ENCODE measurements at places on chromosomes 11 and 22.

DNA sequence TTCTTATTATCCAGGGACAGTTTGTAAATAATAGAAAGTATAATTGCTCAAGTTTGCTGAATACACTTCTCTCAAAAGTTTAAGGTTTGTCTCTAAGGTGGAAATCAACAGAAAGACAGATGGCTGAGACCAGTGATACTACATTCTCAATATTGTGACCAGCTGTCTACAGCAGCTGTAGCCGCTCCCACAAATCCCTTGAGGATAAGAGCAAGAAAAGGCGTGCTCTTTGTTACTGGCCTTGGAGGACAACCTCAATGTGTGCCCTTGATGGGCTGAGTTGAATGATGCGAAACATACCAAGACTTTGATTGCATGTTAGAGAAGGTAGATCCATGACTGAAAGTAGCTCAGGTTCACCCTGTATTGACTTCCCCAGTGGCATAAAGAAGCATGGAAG, 6.1 kb downstream of the OR6M1 start:
- DNase-seq: no peak

DNA sequence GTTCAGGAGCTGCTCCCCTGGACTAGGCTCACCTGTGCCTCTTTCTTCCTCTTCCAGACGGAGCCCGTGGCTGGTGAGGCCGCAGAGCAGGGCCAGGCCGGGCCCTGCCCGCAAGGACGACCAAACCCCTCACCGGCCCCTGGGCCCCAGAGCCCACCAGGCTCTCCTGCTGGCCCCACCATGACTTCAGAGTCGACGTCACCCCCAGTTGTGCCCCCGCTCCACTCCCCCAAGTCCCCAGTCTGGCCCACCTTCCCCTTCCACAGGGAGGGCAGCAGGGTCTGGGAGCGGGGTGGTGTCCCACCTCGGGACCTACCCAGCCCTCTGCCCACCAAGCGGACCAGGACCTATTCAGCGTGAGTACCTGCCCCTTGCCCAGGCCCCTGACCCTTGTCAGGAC, 11.0 kb downstream of the CSDC2 start:
- DNase-seq: no peak

DNA sequence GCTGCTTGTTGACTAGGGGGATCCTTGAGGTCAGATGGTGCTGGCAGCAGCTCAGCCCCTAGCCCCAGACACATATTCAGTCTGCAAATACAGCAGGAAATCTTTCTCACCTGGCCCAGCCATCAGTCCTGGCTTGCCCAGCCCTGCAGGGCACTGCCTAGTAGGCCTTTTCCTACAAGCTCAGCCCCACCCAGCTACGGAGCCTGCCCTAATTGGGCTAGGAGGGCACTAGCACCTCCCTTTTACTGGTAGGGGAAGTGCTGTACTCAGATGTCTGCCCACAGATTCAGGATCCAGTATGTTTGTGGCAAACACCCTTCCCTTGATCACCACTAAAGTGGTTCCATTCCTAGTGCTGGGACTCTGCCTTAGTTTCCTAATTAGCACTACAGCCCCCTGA, 257.1 kb upstream of the CADM1 start:
- no peak for DNase-seq

- peak; percentile 74 for DNase-seq
Measured at GRCh38 chr11:107590460-107591377, at the start of gene ELMOD1. Gene ELMOD1, plus strand, starts transcription at chr11:107591147. Its CDS starts 27,043 bp downstream, at chr11:107618190.

GRCh38 chr11:12914400-12914912, 94.7 kb upstream of the RASSF10 start:
- DNase-seq: peak; percentile 40

DNA sequence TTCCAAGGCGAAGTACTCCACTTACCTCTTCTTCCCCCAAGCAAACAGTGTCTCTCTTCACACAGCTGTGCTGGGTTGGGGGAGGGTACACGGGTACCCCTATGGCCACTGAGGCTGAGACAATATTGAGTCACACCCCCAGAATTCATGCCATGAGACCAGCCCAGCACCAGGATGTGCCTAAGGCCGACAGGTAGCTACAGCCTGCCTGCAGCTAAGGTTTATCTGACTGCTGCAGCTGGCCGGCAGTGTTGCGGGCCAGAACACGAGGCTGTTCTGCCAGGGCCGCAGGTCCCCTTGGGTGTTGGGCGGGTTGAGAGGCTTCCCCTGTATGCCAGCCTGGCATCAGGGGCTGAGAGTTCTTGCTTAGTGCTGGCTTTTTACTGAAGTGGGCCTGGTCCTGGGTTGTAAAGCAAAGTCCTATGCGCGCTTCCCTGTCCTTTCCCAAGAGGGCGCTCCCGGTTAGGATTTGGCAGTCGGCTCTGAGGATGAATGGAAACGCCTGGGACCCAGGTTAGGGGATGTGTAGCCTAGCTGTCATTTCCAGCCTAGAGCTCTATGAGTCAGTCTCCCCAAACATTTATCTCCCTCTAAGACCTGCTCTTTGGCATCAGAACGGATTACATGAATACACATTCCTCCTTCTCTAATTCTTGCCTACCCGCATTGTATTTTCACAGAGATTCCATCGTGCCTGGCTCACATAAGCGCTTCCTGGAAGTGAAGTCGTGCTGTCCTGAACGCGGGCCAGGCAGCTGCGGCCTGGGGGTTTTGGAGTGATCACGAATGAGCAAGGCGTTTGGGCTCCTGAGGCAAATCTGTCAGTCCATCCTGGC, 7.1 kb downstream of the USP18 start:
- peak; percentile 96 for DNase-seq

GRCh38 chr22:38402204-38402603, 52.8 kb downstream of the KCNJ4 start:
- no peak for DNase-seq

DNA sequence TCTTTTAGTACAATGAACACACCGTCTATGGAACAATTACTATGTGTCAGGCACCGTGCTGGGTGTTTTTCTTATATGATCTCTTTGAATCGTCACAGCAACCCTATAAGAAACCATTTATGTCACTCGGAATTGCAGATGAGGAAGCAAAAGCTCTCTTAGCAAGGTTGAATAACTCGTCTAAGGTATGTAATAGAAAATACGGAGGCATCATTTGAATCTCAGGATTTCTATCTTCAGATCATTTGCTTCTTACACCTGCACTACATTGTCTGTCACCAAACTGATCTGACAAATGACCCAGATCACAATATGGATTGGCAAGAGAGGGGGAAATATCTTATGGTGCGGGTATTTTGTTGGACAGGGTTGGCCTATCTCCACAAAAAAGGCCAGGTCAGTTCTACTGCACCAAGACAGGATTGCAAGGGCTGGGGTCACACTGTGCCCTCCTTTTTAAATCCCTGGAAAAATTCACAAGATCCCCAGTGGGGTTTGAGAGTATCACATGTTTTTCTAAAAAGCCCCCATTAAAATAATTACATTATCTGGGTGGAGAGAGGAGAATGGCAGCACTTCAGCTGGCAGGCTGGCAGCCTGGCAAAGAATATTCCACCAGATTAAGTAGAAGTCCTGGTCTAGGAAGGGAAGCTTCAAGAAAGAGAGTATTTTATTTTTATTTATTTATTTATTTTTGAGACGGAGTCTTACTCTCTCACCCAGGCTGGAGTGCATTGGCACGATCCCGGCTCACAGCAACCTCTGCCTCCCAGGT, 110.7 kb upstream of the CLMP start:
- no peak for DNase-seq

GRCh38 chr11:112658431-112658878, 302.8 kb upstream of the NCAM1 start:
- no peak for DNase-seq

DNA sequence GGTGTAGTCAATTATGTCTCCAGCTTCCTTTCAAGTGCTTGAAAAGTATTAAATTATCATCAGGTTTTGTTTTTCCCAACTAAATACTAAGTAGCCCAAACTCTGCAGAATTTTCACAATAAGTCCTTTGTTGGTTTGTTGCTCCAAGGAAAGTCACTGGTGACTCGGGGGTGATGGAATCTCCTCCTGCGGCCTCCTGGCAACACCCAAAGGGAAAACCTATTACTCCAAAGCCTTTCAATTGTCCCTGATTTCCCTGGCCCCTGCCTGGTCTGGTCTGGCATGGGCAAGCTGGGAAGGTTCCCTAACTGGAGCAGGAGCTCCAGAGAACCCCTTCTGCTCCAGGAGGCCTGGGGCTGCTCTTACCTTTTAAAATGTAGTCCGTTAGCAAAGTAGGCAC, 47.9 kb downstream of the FEZ1 start:
- DNase-seq: peak; percentile 50

DNA sequence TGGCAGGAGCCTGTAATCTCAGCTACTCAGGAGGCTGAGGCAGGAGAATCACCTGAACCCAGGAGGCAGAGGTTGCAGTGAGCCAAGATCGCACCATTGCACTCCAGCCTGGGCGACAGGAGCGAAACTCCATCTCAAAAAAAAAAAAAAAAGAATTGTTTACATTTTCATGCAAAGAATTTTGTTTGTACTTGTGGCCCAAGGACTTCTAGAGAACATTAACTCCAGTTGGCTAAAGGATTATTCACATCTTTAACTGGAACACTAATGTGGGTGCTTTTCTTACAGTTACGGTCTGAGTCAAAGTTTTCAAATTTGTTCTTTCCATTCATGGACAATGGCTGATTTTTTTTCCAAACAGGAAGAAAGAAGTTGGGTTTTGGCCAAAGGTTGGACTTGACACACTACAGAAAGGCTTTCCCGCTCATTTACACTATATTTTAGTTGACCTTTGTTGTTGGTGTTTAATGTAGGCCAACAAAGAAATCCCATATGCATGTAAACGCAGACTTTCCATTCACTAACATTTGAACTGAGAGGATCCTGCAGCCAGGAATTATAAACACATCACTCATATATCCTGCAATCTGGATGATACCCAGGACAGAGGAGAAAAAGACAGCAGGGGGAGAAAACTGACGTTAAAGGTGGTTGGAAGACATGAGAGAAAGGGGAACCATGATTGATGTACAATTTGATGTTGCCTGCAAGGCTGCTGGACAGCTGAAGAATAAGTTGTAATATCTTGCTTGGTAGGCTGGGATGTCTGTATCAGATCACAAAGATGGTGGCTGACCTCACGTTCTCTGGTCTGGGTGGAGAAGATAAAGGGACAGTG, 13.1 kb downstream of the POU2AF1 start:
- DNase-seq: no peak

- peak; percentile 94 for DNase-seq
Measured at GRCh38 chr11:68257477-68258362, 14.1 kb downstream of the C11orf24 start.

DNA sequence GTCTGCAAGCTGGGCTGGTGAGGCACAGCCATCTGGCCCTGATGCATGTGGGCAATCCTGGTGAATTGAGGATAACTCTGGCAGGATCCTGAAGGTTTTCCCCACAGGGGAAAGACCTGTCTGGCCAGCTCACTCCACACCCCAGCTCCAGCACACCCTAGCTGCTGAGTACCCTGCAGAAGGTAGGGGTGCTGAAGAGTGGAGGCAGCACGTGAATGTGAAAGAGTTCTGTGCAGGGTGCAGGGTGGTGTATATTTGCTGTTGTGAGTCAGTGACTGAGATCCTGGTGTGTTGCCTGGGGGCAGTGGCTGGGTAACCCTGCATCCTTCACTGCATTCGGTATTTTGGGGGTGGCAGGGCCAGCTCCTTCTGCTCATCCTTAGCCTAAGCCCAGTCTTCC, 22.4 kb downstream of the DGAT2 start:
- DNase-seq: peak; percentile 61

DNA sequence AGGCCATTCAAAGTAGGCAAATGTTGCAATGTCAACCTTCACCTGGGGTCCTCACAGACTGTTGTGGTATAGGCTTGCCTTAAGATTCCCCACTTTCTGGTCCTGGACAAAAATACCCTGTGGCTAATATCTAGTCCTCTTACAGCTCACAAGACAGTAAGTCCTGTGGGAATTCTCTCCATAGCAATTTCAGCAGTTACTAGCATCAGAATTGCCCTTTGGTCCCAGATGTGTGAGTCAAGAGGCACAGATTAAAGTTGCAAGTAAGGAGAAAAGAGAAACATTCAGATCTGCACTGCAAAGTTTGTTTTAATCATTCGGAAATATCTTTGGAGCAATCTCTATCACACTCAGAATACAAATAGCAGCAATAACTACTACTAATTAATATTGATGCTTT, 420.2 kb downstream of the NTM start:
- no peak for DNase-seq

- DNase-seq: no peak
Measured at GRCh38 chr11:70935006-70935768, 317.2 kb downstream of the SHANK2 start.

GRCh38 chr11:119617340-119617713, 111.7 kb downstream of the NECTIN1 start:
- no peak for DNase-seq

- DNase-seq: no peak
Measured at GRCh38 chr22:38346506-38346905, 29.3 kb upstream of the CSNK1E start.

DNA sequence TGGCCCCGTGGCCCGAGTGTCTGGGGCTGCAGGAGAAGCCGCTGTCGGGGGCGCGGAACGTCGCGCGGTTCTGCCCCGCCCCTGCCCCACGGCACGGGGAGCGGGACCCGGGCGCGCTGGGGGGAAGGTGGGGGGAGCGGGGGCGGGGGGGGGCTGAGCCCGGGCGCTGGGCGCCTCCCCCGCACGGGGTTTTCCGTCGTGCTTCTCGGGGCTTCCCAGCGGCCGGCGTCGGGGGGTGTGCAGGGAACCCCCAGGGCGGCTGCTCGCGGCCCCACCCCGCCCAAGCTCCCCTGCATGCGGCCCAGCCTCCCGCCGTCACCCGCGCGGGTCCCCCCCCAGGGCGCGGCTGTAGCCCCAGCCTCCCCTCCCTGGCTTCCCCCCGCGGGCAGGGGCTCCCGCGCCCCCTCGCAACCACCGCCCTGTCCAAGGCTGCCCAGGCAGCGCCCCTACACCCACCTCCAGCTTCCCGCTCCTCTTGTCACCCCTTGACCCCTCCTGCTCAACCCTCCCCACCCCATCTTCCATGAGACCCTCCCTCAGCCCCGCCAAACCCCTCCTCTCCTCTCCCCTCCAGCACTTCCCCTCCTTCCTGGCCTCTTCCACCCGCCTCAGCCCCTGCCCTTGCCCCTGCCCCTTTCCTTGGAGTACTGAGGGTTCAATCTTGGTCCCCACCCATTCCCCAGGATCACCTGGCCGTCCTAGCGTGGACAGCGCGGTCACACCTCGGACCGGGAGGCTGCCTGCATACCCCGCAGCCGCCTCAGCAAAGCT, 1.7 kb downstream of the IL17REL start:
- DNase-seq: no peak

GRCh38 chr11:118046051-118046963, 30.6 kb upstream of the TMPRSS4 start:
- no peak for DNase-seq

DNA sequence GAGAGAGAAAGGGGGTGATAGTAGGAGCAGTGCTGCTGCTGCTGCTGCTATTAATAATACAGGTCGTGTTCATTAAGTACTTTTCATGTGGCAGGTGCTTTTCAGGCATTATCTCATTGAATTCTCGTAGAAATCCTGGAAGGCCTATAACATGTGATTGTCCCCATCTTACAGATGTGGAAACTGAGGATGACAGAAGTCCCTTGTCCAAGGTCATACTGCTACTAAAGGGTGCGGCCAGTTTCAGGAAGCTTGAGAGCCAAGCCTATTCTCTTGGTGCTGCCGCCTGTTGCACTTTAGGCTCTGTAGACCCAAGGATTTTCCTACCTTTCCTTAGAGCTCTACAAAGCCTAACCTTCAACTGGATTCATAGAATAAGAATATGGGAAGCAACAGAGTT, 193.3 kb downstream of the DBX1 start:
- DNase-seq: no peak

GRCh38 chr11:65505466-65506289, 6.8 kb downstream of the MALAT1 start:
- peak; percentile 44 for DNase-seq
